ENCODE measurements at places on chromosomes 16 and 17. TPM values are rescaled to one million over a fixed set of nuclear protein-coding genes. Genes with fewer than 3 reads are reported as not detected.

GRCh38 chr17:1491443-1492248, 840 bp downstream of the MYO1C start:
- H3K27me3 ChIP-seq: no peaks in the 10 kb centered on the region
- peak overlapping the region; percentile 92 for H3K27ac ChIP-seq
- H3K4me3 ChIP-seq: peak overlapping the region; percentile 54
- H3K36me3 ChIP-seq: peaks cover 5% of the 10 kb centered on the region

GRCh38 chr16:11978080-11978479, 1.5 kb downstream of the SNX29 start:
- H3K4me3 ChIP-seq: no peak overlapping the region
- no peaks in the 10 kb centered on the region for H3K27me3 ChIP-seq
- H3K27ac ChIP-seq: peak overlapping the region; percentile 1
- no peak for DNase-seq
- H3K4me1 ChIP-seq: no peaks in the 10 kb centered on the region
- no peaks in the 10 kb centered on the region for H3K36me3 ChIP-seq

- peaks cover 4% of the 10 kb centered on the region for H3K4me1 ChIP-seq
- no peak for DNase-seq
- no peak overlapping the region for H3K27ac ChIP-seq
- H3K27me3 ChIP-seq: peaks cover 72% of the 10 kb centered on the region
- no peak overlapping the region for H3K4me3 ChIP-seq
Observed at GRCh38 chr16:55657616-55658015, 1.8 kb downstream of the SLC6A2 start.

DNA sequence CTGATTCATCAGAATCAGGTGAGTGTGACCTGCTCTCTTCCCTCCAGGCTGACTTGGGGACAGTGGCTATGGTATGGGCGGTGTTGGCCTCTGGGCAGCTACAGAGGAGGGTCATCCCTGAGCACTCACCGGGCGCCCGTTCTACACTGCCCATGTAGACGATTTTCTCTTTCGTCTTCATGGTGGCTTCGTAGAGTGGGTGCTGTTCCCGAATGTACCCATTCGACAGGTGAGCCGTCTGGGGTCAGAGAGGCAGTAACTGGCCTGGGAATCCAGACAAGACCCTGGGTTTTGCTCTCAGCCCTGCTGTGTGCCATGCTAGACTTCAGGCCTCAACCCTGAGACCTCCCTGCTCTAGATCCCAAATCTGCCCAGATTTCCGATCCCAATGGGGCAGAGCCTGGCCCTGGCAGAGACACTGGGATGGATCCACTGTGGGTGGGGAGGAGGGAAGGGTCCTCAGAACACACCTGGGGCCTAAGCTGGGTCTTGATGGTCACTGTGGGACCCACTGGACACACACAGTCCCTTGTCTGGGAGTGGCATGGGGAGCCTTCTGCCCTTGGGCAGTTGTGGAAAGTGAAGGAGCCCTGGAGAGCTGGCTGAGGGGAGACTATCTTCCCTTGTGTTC, 13.2 kb downstream of the USP6 start:
- H3K27me3 ChIP-seq: no peaks in the 10 kb centered on the region
- no peak for DNase-seq
- no peaks in the 10 kb centered on the region for H3K4me1 ChIP-seq
- H3K36me3 ChIP-seq: no peaks in the 10 kb centered on the region
- H3K4me3 ChIP-seq: no peak overlapping the region
- H3K27ac ChIP-seq: no peak overlapping the region

GRCh38 chr17:77884019-77884418, 74.5 kb upstream of the TNRC6C start:
- no peaks in the 10 kb centered on the region for H3K27me3 ChIP-seq
- peak; percentile 83 for DNase-seq
- no peaks in the 10 kb centered on the region for H3K36me3 ChIP-seq
- H3K4me3 ChIP-seq: no peak overlapping the region
- H3K4me1 ChIP-seq: peaks cover 42% of the 10 kb centered on the region

- H3K27ac ChIP-seq: no peak overlapping the region
- DNase-seq: no peak
- H3K4me3 ChIP-seq: no peak overlapping the region
- H3K4me1 ChIP-seq: no peaks in the 10 kb centered on the region
Observed at GRCh38 chr16:47043200-47043599, 69.7 kb upstream of the DNAJA2 start.

- DNase-seq: no peak
- H3K4me3 ChIP-seq: no peak overlapping the region
- no peaks in the 10 kb centered on the region for H3K27me3 ChIP-seq
- no peaks in the 10 kb centered on the region for H3K4me1 ChIP-seq
Observed at GRCh38 chr17:52892334-52892733, 733.8 kb upstream of the CA10 start.

GRCh38 chr17:56292578-56292977, 139.3 kb downstream of the ANKFN1 start:
- H3K4me1 ChIP-seq: no peaks in the 10 kb centered on the region
- H3K36me3 ChIP-seq: no peaks in the 10 kb centered on the region
- no peaks in the 10 kb centered on the region for H3K27me3 ChIP-seq
- DNase-seq: no peak
- H3K4me3 ChIP-seq: no peak overlapping the region
- H3K27ac ChIP-seq: no peak overlapping the region

GRCh38 chr16:75497558-75497957, 2.3 kb upstream of the CHST6 start:
- no peak for DNase-seq
- H3K4me3 ChIP-seq: no peak overlapping the region
- peaks cover 17% of the 10 kb centered on the region for H3K4me1 ChIP-seq
- H3K27ac ChIP-seq: no peak overlapping the region
- no peaks in the 10 kb centered on the region for H3K36me3 ChIP-seq
- H3K27me3 ChIP-seq: peaks cover 6% of the 10 kb centered on the region

DNA sequence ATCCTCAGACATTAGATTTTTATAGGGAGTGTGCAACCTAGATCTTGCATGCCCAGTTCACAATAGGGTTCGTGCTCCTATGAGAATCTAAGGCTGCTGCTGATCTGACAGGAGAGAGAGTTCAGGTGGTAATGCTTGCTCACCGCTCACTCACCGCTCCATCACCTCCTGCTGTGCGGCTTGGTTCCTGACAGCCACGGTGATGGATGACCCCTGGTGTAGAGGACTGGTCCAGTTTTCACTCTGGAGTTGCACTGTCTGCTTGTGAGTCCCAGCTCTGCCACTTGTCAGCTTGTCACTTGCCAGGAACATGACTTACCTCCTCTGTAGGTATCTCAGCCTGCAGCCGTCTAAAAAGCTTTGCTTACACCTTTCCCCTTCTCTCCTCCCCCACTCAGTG, 214.6 kb downstream of the SNX29 start:
- no peaks in the 10 kb centered on the region for H3K4me1 ChIP-seq
- DNase-seq: no peak
- H3K4me3 ChIP-seq: no peak overlapping the region

- no peak for DNase-seq
- H3K4me3 ChIP-seq: no peak overlapping the region
- no peaks in the 10 kb centered on the region for H3K36me3 ChIP-seq
- H3K27me3 ChIP-seq: no peaks in the 10 kb centered on the region
- no peaks in the 10 kb centered on the region for H3K4me1 ChIP-seq
Observed at GRCh38 chr17:65305116-65305515, 167.9 kb downstream of the RGS9 start.

DNA sequence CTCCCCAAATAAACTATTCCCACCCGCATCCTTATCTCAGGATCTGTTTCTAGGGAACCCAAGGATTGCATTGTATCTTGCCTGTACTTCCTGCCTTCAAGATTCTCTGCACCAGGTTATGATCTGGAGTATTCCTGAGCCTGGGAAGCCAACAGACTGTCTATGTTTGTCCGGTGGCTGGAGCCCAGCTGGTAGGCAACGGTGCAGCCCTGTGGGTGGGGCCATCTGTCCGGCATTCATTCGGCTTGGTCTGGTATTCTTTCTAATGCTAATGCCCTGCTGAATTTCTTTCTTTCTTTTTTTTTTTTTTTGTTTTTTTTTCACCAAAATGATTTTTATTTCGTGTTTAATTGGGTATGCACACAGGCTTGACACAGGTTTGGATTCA, 20.7 kb upstream of the TVP23A start:
- H3K4me3 ChIP-seq: no peak overlapping the region
- no peaks in the 10 kb centered on the region for H3K36me3 ChIP-seq
- no peak overlapping the region for H3K27ac ChIP-seq
- H3K4me1 ChIP-seq: no peaks in the 10 kb centered on the region
- no peaks in the 10 kb centered on the region for H3K27me3 ChIP-seq

DNA sequence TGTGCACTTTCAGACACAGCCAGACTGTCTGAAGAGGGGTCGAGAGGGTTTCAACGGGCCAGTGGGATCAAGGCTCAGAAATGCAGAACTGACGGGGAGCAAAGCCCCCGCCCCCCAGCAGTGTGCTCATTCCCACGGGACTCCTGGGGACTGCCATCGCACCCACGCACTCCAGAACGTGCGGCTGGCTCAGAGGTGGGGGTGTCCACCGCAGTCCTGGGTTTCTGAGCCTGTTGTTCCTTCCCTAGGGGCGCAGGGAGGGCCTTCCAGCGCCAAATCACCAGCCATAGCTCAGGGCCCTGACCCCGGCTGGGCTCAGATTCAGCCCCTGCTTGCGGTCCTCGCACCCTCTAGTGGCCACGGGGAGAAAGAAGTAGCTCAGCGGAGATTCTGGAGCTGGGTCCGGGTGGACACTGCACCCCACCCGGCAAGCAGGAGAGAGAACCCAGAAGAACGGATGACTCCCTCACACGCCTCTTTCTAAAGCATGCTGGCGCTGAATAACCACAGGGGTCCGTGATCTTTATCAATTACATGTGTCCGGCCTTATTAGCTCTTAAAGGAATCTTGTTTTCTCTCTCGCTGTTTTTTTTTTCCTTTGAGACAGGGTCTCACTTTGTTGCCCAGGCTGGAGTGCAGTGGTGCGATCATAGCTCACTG, 45.0 kb upstream of the USP7 start:
- H3K27me3 ChIP-seq: no peaks in the 10 kb centered on the region
- DNase-seq: peak; percentile 73
- peaks cover 3% of the 10 kb centered on the region for H3K4me1 ChIP-seq
- H3K36me3 ChIP-seq: no peaks in the 10 kb centered on the region
- no peak overlapping the region for H3K27ac ChIP-seq

DNA sequence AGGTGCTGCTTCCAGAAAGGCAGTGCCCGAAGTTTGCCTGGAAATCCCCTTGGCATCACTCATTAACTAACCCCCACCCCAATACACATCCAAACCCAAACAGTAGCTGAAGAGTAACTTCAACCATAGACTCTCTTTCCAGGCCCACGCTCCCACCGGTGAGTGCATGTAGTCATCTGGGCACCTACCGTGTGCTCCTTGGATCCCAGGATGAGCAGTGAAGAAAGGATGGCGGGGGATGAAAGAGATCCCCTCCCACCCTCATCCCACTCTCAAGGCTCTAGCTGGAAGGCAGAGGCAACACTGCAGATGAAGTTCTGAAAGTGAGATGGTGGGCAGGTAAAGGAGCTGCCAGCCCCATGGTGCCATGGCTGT, 305.0 kb downstream of the SOX9 start:
- H3K27me3 ChIP-seq: no peaks in the 10 kb centered on the region
- no peak overlapping the region for H3K27ac ChIP-seq
- H3K4me3 ChIP-seq: no peak overlapping the region
- DNase-seq: no peak

DNA sequence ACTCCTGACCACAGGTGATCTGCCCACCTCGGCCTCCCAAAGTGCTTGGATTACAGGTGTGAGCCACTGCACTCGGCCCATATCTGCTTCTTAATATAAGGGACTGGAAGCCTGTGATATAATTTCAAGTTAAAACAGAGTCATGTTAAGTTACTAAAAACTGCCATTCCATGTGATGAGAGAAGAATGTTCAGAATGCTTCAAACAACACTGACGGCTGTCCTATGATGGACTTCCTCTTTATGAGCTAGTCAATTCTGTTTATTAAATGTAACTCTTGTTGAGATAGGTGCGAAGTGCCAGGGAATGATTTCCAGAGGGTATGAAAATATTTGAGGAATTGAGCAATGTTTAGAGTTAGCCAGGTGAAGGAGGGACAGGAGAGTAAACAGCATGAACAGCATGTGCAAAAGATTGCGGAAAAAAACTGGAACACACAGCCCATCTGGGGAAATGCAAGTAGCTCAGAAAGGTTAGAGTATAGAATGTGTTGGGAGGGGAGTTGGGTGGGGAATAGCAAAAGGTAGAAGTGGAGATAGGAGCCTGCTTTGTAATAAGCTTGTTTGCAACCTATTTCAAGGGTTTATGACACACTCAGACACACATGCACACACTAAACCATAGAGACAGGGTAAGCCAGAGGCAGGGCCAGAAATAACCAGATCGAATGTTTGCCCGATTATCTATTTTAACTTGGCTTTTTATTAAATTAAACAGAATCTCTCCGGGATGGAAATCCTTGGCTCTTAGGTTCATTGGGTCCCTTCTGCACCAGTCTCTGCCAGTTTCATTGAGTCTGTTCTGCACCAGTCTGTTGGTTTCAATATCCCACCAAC, 135.6 kb upstream of the COX10 start:
- H3K36me3 ChIP-seq: no peaks in the 10 kb centered on the region
- no peak overlapping the region for H3K4me3 ChIP-seq
- DNase-seq: no peak
- H3K4me1 ChIP-seq: peaks cover 2% of the 10 kb centered on the region
- no peaks in the 10 kb centered on the region for H3K27me3 ChIP-seq
- no peak overlapping the region for H3K27ac ChIP-seq

- H3K27me3 ChIP-seq: no peaks in the 10 kb centered on the region
- peaks cover 5% of the 10 kb centered on the region for H3K4me1 ChIP-seq
- no peak for DNase-seq
- no peak overlapping the region for H3K27ac ChIP-seq
Observed at GRCh38 chr17:57569853-57570252, 175.2 kb downstream of the CCDC182 start.

- H3K4me1 ChIP-seq: peaks cover 5% of the 10 kb centered on the region
- H3K27me3 ChIP-seq: no peaks in the 10 kb centered on the region
- no peak overlapping the region for H3K27ac ChIP-seq
- H3K36me3 ChIP-seq: no peaks in the 10 kb centered on the region
Observed at GRCh38 chr17:28133562-28133970, 91.1 kb downstream of the NLK start.

- H3K4me3 ChIP-seq: no peak overlapping the region
- no peaks in the 10 kb centered on the region for H3K4me1 ChIP-seq
- no peaks in the 10 kb centered on the region for H3K36me3 ChIP-seq
Observed at GRCh38 chr16:50612849-50613198, 64.6 kb downstream of the NKD1 start.

- H3K27me3 ChIP-seq: no peaks in the 10 kb centered on the region
- no peak overlapping the region for H3K27ac ChIP-seq
- H3K4me3 ChIP-seq: no peak overlapping the region
- DNase-seq: peak; percentile 71
- no peaks in the 10 kb centered on the region for H3K36me3 ChIP-seq
- H3K4me1 ChIP-seq: no peaks in the 10 kb centered on the region
Observed at GRCh38 chr16:27620541-27620940, 70.6 kb downstream of the KATNIP start.

DNA sequence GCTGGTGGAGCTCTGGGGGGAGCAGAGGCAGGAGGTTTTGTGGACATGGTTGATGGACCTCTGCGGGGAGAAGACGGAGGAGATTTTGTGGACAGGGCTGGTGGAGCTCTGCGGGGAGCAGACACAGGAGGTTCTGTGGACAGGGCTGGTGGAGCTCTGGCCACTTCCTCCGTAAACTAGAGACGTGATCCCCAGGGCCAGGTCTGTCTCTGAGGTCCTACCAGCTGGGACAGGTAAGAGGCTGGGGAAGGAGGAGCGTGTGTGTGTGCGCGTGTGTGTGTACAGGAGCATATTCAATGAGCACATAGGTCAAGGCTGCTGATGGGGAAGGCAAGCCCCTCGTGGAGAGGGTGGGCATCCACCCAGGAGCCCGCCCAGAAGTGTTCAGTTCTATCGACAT, 20.6 kb downstream of the RPH3AL start:
- H3K4me3 ChIP-seq: no peak overlapping the region
- H3K27me3 ChIP-seq: no peaks in the 10 kb centered on the region
- no peak overlapping the region for H3K27ac ChIP-seq
- no peak for DNase-seq
- H3K4me1 ChIP-seq: peaks cover 4% of the 10 kb centered on the region

Gene LRRC37A
- 0.64 TPM for polyA plus RNA-seq

Gene CEP112
- polyA plus RNA-seq: 5.9 TPM

Gene GFAP
- polyA plus RNA-seq: 0.35 TPM

Gene HIGD1B
- 3.0 TPM for polyA plus RNA-seq

Data from lung (tissue), 17 donors.